ENCODE measurements at places on chromosomes 13 and 19. TPM values are rescaled to one million over a fixed set of nuclear protein-coding genes. Genes with fewer than 3 reads are reported as not detected.

Gene LHB
- total RNA-seq: not detected

Gene PLK5
- not detected for total RNA-seq

- DNase-seq: no peak
Observed at GRCh38 chr13:50126993-50127725, 111.9 kb downstream of the KCNRG start.

Gene ZNF575
- total RNA-seq: 0.66 TPM

Gene MYO1F
- total RNA-seq: 7.2 TPM

DNA sequence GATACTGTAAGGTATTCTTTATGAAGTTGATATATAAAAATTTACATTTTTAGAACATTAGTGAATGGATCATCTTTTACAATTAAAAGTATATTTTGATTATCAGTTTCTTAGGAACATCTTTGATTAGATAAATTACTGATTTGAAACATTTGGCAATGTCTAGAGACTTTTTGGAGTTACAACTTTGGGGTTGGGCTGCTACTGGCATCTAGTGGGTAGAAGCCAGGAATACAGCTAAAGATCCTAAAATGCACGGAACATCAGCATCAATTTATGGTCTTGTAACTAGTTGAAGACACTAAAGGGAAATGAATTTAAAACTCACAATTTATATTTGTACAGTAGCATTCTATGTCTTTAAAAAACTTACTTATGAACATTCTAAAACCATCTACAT lies 19.9 kb downstream of the POMP start:
- DNase-seq: no peak

Gene SIGLEC12
- not detected for total RNA-seq

- DNase-seq: no peak
Observed at GRCh38 chr19:48635263-48635965, 1.8 kb downstream of the DBP start.

DNA sequence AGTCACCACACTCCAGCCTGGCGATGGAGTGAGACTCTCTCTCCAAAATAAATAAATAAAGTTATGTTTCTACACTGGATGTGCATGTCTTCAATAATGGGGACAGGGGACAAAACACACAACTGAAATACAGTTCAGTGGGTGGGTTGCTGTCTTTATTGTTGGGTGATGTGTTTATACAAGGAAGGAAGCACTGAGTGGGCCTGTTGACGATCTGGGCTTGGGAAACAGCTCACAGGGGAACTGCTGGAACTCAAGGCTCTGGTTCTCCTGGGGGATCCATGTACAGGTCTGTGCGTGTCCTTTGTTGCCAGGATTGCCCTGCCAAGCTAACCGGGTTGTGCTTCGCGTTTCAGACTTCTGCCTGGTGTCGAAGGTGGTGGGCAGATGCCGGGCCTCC lies 18.9 kb downstream of the SPINT2 start:
- no peak for DNase-seq

- no peak for DNase-seq
Observed at GRCh38 chr13:111212517-111212873, 97.4 kb downstream of the ARHGEF7 start.

DNA sequence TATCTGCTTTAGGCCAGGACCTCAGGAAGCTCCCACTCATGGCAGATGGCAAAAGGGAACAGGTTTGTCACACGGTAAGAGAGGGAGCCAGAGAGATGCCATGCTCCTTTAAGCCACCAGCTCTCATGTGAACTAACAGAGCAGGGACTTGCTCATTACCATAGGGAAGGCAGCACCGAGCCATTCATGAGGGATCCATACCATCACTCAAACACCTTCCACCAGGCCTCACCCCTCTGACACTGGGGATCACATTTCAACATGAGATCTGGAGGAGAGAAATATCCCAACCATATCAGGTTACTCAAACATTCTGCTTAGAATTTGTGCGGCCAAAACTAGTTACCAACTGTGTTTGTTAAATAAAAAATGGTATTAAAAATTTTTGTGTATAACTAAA lies 427.0 kb downstream of the UQCRFS1 start:
- no peak for DNase-seq

- DNase-seq: no peak
Observed at GRCh38 chr19:8244442-8244841, 35.3 kb downstream of the CERS4 start.

DNA sequence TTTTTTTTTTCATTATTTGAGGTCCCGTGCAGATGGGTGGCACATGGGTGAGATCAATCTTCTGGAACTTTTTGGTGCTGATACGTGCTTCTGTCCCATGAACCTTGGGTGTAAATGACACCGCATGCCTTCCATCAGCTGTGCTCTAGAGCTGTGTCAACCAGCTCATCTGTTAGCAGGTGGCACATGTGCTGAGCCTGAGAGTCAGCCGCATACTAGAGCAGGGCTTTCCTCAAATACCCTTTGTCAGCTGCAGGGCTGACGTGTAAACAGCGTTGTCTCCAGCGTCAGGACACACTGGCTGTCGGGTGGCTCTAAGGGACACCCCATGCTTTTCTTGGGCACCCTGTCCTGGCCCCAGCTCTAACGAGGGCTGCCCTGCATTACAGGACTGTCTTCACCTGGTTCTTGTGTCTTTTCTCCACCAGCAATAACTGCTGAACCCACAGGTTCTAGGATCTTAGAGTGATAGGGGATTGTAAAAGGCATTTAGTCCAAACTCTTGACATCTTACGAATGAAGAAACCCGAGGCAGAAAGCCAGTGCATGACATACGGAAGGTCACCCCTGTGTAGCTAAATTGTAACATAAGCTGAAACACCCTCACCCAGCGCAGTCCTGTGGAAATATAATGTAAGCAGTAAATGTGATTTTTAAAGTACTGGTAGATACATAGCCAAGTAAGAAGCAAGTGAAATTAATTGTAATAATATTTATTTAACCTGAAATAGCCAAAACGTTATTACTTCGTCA lies 119.5 kb downstream of the LRCH1 start:
- no peak for DNase-seq

Gene KCTD12
- 134 TPM for total RNA-seq

Gene SPINT2
- total RNA-seq: 5.0 TPM

Gene SHKBP1
- total RNA-seq: 51.1 TPM

Gene SLC25A30
- 13.4 TPM for total RNA-seq

Gene CYP2A7
- total RNA-seq: not detected

- DNase-seq: no peak
Observed at GRCh38 chr13:98556968-98557631, 19.8 kb downstream of the STK24 start.

GRCh38 chr13:70534466-70534865 lies 426.2 kb upstream of the KLHL1 start:
- no peak for DNase-seq

DNA sequence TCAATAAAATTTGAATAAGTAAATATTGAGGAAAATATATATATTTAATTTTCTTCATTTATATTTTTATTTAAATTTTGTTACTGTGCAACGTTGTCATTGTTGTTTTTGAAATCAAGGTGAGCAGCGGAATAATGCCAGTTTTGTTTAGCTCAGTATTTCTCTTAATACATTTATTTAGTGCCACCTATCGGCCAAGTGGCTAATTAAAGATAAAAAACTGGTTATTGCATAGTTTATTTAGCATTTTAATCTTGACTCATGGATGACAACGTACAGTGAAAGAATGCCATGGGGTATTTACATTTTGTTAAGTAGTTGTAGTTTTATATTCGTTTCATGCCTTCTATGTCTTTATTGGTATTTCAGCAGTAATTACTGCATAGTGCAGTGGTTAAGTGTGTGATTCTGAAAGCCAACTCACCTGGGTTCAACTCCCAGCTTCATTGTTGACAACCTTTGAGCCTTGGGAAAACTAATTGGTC lies 265.9 kb downstream of the MYO16 start:
- DNase-seq: no peak

- DNase-seq: no peak
Observed at GRCh38 chr19:38670921-38671398, 23.5 kb downstream of the ACTN4 start.

Gene AMER2
- total RNA-seq: not detected

GRCh38 chr13:50116430-50116973 lies 101.3 kb downstream of the KCNRG start:
- DNase-seq: no peak

DNA sequence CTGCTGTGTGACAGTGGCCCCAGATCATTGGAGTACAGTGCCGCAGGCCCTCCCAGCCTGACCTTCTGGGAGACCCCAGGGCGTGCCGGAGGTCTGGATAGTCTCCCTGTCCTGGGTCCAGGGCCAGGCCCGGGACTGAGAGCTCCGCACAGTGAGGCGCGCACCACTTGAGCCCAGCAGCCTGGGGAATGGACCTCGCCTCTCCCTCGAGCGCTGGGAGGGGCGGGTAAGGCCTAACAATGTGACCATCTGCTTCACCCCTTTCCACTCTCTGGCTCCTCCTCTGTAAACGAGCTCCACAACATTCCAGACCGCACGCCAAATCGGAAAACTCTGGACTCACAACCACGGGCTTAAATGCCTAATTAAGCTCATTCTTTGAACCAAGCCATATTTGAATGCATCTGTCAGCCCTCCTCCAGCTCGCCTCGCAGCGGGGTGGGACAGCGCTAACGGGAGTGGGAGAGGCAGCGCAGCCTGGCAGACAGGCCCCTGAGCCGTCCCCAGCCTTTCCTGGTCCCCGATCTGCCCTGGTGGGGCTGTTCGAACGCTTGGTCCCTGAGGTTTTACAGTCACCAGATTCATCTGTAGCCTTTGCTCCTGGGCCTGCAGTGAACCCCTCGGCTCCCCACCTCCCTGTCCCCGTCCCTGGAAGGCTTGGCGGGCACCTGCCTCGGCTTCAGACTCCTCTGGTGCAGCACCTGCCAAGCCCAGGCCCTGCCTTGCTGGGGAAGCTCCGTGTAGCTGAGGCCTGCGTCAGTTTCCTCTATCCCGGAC lies 120.7 kb upstream of the VSTM2B start:
- DNase-seq: no peak

DNA sequence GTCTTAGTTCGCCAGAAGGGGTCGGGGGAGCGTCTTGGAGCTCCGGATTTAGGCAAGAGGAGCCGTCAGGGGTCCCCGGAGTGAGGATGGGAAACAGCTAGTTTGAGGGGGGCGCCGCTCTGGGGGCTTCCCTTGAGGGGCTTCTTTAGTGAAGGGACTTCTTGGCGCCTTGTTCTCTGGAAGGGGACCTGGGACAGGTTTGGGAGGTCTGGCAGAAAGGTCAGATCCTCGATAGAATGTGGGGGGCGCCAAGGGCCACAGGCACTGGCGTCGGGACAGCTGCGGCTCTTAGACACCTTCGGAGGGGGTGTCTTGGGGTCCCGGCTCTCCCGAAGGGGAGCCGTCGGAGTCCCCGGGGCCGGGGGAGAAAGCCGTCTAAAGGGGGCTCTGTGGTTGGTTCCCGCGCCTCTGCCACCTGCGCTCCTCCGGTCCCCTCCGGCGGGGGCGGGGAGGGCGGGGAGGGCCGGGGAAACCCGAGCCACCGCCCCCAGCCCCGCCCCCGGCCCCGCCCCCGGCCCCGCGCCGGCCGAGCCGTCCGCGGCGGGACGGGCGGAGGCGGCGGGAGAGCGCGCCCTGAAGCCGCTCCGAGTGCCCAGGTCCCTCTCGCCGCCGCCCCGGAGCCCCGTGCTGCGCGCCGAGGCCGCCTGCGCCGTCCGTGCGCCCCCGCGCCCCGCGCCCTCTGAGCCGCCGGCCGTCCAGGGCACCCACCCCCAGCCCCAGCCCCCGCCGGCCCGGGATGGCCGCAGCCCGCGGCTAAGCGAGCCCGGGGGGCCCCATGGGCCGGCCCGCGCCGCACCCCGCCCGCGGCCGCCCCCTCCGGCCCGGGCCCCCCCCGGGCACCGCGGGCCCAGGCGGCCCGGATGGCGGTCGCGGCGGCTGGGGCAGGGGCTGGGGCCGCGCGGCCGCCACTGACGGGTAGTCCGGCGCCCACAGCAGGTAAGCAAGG lies at the start of gene NRTN:
NRTN (plus strand) TSS at position 552 of the 946 bp plus-strand sequence. CDS start 19,099 bp downstream, outside the sequence.
- DNase-seq: no peak
